ENCODE measurements at places on chromosomes 7 and 10.
A peak's percentile ranks its signal among the peaks of the same experiment; 100 is the strongest.

- DNase-seq: no peak
These were observed 20.5 kb downstream of the SMNDC1 start for GRCh38 chr10:110284262-110284661.

GRCh38 chr10:63266391-63267316 is 133.5 kb downstream of the NRBF2 start:
- DNase-seq: no peak

DNA sequence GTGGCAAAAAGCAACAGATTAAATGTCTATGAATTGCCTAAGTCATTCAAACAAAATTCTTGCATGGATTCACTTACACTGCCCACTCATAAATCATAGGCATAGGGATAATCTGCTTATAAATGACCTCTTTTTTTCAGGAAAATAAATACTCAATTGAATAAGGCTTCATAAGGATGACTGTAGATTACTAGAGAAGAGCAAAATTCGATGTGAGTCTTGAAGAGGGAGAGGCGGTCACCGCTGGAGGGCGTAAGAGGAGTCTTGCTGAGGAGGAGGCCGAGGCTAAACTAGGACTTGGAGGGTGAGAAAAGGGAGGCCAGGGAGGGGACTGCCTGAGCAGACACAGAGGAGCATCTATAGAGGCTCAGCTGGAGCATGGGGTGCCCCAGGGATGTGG is 135.4 kb upstream of the RSU1 start:
- DNase-seq: no peak

DNA sequence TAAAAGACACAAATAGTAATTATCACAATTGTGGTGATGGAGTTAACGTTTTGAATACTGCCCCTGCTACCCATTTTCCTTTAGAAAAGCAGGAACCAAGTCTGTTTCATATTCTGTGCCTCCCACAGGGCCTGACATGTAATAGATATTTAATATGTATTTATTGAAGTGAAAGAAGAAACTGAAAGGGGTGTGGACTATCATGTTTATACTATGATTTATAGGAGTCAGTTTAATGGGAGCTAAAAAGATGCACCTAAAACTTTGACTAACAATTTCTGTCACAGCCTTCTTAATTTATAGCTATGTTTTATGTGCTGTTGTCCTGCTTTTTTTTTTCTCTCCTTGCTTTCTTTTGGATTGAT is 24.1 kb upstream of the BHLHA15 start:
- no peak for DNase-seq

DNA sequence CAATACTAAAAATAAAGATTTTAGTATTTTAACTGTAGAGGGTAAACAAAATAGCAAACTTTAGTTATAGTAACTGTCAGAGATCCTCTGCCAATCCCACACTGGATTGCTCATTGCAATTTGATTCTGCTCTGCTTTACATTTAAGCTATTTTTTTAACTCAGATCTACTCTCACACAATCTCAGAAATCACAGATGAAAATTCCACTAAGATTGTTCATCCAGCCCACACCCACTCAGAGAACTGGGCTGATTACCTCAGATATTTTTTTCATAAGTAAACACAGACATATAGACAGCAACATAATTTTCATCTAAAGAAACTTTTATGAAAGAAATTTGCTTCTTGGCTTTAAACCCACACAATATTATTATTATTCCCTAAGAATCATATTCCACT is 7.0 kb downstream of the OSBPL3 start:
- no peak for DNase-seq

GRCh38 chr10:8365935-8366911 is 311.7 kb downstream of the GATA3 start:
- peak; percentile 42 for DNase-seq

DNA sequence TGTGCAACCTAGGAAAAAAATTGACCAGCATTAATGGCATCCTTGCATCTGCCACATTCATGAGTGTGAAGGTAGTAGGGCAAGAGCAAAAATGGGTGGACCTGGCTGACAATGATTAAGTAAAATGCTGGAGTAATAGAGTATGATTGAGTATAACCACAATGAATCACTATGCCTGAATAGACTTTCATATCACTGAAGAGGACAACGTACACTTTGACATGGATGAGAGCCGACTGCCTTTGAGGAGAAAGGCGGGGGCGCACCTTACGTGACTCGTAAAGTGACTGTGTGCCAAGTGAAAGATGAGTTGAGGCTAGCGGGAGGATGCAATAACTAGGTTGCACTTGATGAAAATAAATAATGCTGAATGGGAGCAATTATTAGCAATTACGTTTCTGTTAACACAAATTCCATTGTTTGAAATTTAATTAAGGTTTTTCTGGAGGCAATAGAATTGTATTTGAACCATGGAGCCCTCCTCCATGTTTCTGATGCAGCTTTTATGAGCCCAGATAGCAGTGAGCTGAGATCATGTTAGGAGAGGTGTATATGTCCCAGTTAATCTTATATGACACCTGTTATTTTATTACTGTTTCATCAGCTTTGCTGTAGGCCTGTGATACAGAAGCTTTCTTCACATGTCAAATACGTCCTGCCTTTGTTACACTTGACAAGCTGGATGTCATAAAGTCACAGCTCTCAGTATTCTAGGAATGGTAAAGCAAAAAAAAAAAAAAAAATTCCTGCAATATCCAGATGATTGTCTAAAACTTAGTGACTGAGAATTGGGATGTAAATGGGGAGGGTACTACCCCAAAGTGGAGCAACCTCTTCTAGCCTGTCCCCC is 596.5 kb downstream of the NXPH1 start:
- DNase-seq: no peak

DNA sequence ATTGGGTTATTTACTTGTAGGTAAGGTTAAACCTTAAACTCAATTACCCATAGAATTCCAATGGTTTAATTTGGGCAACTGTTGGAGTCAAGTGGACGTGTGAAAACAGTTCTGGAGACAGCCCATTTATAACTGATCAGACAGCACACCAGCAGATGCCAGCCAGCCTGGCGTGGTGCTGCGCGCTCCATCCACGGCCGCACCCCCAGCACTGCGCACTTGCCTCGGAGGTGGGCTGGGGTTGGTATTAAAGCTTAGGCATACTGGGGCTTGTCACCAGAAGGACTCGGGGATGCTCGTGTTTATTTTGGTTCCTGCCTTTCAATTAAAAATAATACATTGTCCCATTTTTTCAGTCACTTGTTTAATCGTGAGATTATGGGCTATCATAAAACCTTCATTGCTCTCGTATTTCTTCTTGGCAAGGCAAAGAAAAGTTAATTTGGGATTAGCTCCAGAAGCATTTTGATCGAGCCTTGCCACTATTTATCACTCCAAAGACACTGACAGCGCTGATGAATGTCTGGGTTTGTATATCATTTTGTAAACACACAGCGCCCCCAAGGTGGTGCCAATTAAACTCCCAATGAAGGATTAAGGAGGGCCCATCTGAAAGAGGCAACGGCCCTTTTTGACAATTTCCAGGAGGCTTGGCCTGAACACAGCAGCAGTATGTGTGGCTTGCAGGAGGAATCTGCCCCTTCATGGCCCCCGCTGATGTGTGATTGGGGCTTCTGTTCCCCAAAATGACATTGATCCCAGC is 204.5 kb upstream of the CXCL12 start:
- DNase-seq: no peak

DNA sequence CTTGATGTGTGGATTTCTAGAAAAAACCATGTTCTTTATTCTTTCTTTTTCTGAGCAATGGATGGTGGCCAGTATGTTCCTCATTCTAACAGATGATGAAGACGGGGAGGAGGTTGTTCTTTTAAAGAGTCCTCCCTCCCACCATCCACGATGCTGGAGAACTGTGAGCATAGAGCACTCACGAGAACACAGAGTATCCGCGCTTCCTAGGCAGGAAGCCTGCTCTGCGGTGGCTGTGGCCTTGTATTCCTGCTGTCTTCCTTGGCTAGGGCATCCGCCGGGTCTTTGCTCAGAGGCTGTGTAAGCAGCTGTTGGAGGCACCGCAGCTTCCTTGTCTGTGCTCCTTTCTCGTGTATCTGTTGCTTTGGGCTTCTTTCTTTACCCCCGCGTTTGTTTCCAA is 214.2 kb downstream of the CCDC3 start:
- DNase-seq: no peak

DNA sequence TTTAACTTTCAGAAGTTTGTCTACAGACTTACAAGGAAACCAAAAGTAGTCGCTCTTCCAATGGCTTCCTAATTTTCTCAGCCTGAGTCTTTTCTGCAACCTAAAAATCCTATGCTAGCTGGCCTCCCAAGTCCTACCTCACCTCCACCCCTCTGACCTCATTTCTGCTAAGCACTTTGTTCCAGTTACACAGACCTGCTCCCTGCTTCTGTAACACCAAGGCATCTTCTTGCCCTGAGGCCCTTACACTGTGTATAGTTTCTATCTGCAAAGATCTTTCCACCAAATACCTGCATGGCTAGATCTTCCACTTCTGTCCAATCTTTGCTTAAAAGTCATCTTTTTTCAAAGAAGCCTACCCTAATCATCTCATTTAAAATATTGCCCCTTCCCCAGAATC is 1.9 kb upstream of the SNX13 start:
- no peak for DNase-seq

GRCh38 chr10:80122110-80122710 is 10.3 kb upstream of the PLAC9 start:
- DNase-seq: no peak

GRCh38 chr7:98228801-98229200 is 17.6 kb downstream of the BHLHA15 start:
- DNase-seq: no peak

DNA sequence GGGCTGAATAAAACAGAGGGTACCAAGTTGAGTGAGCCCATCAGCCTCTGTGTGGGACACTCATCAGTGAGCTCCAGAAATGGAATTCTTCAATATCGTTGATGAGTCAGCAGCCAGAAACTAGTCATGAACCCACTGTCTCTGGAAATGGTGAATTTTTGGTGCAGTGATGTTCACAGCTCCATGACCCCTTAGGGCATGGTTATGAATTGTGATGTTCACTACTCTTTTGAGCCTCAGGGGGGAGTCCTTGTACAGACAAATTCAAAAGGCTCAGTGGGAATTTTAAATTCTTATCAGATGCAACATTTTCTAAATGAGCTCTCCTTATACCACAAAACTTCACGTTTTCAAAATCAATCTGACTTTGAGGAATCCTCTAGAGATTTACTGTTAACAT is 335.7 kb downstream of the PHTF2 start:
- DNase-seq: no peak

GRCh38 chr7:151572136-151572535 is 52.4 kb upstream of the RHEB start:
- DNase-seq: no peak

DNA sequence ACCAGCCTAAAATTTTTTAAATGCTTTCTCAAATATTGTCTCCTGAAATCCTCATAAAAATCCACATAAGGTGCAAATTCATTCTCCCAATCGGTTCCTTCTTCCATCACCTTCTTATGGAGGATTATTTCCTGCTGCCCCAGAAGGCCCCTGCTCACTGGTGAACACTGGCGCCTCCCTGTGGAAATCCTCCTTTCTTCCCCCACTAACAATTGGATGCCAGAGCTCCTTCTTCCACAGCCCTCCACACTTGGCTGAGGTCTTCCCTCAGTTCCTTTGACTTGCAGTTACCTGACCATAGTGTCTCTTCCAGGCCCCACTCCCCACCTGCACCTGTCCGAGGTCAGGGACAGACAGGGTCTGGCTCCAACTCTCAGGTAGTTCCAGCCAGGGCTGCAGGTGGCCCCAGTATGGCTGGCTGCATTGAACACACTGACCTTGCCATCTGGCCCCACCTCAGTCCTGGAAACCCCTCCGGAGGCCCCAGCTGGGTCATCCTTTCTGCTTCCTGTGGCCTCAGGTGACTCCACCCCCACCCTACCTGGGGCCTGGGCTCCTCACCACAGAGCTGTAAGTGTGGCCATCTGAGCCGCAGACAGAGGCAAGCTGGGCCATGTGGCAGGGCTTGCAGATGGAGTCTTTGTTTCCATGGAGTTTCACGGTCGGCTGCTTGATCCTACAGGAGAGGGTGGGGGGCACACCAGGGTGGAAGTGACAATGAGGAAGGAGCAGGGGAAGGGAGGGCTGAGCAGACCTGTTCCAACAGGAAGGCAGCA is 18.4 kb downstream of the SPOCK2 start:
- DNase-seq: no peak

GRCh38 chr7:83908526-83908925 is 259.6 kb upstream of the SEMA3E start:
- no peak for DNase-seq

DNA sequence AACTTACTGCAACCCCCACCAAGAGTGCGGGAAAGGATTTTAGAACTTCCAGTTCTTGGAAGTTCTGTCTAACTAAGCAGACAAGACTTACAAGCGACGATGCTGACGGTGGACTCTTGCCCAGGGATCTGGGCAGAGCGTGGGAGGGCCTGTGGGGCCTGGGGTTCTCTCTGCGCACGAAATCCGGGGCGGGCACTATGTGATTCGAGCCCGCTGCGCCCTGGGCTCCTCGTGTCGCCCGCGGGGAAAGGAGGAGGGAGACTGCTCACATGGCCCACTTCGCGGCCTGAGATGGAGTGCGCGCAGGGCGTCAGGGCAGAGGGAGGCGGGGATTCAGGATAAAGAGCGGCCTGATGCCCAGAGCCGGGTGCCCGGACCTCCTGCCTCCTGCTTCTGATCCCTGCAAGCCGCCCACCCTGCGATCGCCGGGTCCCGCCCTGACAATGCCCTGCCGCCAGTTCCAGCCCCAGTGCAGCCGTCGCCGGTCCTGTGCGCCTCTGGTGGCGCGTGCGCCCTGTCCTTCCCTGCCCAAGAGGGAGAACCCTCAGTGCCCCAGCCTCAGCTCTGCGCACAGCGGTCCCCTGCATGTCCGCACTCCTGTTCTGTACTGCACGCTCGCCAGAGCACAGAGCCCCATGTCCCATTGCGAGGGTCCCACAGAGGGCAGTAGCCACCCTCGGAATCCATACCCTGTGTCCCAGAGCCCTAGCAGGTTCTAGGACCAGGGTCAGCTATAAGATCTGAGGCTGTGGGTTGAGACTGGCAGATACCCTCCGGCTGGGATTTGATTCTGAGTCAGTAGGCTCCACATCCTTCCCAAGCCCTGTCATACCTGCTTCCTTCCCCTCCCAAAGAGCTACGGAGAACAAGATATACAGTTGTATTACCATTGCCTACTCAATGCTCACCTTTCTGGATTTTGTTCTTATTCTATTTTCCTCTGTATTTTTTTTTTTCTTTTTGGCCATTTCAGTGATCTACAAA is 99.4 kb upstream of the TMEM106B start:
- DNase-seq: no peak

DNA sequence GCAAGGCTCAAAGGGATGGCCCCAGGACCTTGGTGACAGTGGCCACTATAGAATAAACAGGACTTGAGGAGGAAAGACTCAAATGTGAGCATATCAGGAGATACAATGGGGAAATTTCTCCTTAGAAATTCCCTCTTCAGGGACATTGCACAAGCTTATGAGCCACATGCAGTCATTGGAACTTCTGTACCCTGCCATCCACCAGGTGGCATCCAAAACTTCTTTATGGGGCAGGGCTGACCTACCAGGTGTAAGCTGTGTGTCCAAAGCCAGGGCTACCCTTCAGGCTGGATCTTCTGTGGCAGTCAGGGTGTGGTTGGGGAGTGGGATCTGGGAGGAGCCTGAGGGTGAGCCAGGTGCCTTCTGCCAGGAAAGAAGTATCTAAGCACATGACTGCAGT is 36.6 kb upstream of the LRRC18 start:
- no peak for DNase-seq
